ENCODE measurements at places on chromosomes 16 and 17.
A peak's percentile ranks its signal among the peaks of the same experiment; 100 is the strongest.

DNA sequence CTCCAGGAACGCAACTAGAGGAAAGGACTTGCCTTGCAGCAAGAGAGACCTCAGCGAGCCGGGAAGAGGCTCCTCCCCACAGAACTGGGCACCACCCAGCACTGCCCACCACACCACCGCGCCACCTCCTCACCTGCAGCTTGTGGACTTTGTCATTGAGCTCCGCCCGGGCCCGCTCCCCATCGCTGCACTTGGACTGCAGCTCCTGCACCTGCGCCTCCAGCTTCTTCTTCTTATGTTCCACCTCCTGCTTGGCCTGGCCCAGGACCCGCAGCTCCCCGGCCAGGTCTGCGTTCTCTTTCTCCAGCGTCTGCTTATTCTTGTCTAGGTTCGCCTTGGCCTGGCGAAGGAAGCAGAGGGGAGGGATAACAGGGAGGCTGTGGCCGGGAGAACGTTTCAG, 76.7 kb downstream of the NDE1 start:
- no peak for DNase-seq

- DNase-seq = no peak
Measured at GRCh38 chr17:48368352-48368908, 61.6 kb downstream of the SKAP1 start.

DNA sequence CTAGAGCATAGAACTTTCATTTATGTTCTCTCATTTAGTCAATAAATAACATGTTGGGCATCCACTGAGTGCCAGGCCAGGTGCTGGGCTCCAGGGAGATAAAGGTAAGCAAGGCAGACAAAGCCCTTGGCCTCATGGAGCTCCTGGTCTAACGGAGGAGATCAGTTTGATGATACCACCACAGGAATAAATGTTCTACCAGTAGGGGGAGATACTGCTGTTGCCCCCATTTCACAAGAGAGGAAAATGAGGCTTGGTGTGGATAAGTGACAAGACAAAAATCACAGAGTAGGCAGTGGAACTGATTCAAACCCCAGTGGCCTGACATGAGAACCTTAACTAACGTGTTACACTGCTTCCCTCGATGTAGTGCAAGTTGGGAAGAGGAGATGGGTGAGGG, 80.4 kb upstream of the ERCC4 start:
- DNase-seq = no peak

GRCh38 chr17:29726715-29727252, 104.1 kb upstream of the CORO6 start:
- DNase-seq = peak; percentile 50

DNA sequence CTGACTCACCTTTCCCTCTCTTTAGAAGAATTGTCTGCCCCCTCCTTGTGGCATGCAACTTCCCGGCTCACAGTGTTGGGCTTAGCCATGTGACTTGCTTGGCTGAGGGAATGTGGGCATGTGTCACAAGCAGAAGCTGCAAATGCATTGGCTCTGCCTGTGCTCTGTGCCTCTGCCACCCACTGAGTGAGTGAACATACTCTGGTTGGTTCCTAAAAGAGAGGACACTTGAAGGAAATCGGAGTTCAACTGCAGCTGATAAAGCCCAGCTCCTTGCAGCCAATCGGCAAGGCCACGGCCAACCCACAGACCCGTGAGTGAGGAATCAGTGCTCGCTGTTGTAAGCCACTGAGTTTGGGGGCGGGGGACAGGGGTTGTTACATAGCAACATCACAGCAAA, 10.9 kb upstream of the GINS2 start:
- peak; percentile 34 for DNase-seq

- DNase-seq = no peak
Measured at GRCh38 chr16:8730335-8730915, 56.0 kb downstream of the ABAT start.

Data from fibroblast of skin of back (primary cell).